AG09319 (cell line): ENCODE measurements at places on chromosomes 2 and 18.

DNA sequence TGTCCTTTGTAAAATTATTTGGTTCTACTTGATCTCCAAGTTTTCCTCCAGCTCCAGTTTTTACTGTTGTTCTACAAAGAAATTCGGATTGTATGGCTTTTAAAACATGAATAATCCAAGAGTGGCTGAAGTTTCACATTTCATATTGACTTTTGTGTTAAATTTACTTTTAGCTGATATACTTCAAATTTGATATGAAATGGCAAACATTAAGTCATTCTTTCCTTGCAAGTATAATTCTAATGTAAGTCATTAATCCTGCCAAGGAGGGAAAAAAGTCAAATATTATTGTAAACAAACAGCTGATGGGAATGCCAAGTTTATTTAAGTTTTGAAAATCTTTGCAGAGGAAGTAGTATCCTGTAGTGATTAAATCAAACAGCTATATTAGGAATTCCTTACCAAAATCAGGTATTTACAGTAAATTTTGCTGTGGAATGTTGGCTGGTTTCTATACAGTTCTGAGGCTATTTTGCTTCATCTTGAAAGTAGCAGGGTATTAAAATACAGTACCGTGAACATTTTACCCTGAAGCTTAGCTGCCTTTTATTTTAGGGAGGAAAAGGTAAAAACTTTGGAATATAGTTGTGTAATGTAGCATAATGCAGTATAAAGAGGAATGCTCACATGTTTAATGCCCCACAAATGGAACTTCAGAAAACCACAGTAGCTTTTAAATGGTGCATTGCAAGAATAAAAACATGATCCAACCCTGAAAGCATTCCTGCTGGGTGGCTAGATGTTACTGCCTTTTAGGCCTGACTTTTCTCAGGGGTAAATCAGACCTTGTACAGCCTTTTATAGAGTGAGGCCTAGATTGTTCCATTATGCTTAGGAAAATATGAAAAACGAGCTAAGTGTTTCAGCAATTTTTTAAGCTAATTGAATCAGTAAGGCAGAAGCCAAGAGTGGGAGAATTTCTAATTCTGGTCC, 62.7 kb upstream of the NT5C1B start:
- DNase-seq, result peak; percentile 4

DNA sequence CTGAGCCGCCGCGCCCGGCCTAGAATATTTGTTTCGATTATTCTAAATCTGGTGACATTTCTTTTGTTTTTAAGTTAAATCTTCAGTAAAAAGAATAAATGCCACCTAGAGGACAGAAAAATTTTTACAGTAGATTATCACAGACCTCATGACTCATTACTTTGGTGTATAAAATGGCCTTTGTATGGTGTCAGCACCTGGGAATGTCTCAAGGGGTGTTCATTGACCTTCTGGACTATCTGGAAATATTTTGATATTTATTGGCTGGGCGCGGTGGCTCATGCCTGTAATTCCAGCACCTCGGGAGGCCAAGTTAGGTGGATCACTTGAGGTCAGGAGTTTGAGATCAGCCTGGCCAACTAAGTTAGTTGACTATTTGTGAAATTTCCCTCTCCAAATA, 30.3 kb upstream of the SLC30A6 start:
- DNase-seq, result no peak

GRCh38 chr2:10424051-10424450, 24.1 kb downstream of the ODC1 start:
- no peak for DNase-seq

- DNase-seq, result no peak
Observed at GRCh38 chr2:158518084-158518483, 61.3 kb downstream of the PKP4 start.

GRCh38 chr2:128791120-128791984, 472.7 kb upstream of the HS6ST1 start:
- no peak for DNase-seq

DNA sequence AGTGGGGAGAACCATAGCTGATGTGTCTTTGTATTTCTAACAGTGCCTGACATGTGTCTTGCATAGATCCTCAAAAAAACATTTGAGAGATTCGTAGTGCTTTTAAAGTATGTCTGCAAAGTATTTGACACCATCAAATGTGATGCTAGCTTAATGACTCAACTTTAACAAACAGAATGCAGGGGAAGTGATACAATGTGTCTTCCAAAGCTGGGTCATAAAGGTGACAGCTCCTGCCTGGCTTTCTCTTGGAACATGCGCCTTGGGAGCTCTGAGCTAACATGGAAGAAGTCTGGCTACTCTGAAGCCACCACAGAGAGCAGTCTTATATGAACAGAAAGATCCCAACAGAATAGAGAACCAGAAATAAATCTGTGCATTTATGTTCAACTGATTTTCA, 78.2 kb downstream of the C1D start:
- no peak for DNase-seq

- no peak for DNase-seq
Observed at GRCh38 chr18:67432806-67433205, 83.7 kb downstream of the DSEL start.

DNA sequence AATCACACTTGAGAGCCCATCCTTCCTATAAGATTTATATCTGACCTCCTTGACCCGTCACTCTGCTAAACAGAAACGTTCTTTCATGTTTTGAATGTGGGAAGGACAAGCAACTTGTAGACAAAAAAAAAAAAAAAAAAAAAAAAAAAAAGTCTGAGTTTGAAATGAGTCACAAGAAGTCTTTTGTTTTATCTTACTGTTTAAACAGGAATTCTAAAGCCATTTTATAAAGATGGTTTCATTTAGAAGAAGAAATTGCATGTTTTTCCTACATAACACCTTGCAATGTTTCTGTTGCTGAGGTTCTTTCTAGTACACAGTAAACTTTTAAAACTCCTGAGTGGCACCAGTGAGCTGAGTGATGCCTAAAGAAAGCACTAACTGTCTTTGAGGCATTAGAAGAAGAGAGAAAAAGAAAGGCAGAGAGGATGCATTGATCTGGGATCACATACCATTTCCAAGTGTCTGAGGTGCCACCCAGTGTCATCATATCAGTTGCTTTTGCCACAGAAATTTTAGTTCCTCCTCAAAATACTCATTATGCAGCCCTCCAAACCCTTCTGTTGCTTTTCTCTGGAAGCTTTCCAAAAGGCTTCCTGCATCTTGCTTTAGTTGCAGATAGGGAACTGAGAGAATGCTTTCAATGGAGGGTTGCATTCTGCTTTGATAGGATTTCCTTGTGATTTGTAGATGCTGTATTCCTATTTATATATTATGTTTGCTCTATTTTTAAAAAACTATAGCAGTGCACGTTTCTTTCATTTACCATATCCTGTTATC, 69.1 kb downstream of the ACVR2A start:
- DNase-seq, result no peak

GRCh38 chr2:152456262-152456661, 121.3 kb downstream of the FMNL2 start:
- no peak for DNase-seq
